ENCODE measurements at places on chromosomes 6 and 20.

DNA sequence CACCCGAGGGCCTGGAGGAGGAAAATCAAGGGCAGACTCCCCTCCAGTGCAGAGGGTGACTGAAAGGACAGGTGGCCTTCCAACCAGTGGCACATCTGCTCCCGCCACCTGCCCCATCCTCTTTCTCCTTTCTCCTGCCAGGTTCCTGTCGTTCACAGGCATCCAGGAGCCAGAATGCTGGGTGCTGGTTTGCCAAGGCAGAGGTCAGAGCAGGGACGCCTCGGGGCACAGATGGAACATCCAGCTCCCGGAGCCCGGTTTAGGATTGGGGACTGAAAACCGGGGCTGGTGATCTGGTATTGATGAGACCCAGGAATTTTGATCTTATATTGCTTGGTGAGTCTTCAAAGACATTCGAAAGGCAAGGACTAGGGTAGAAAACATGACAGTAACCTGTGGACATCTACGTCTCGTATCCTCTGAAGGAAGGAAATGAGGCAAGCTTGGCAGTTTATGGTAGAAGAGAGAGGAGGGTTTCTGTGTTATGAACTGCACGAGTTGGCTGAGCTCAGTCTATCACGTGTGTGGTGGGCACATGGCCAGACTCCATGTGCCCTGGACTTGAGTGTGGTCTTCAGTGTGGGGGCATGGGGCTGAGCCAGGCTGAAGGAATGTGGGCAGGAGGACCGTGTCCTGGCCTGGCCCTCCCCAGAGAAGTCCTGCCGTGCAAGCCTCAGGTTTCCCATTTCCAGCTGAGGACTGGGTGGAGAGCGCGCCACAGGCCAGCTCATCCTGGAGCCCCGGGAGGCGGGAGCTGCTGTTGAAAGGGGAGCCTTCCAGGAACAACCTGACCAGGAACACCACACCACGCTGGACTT, 74.2 kb downstream of the IRF4 start:
- DNase-seq, result no peak

DNA sequence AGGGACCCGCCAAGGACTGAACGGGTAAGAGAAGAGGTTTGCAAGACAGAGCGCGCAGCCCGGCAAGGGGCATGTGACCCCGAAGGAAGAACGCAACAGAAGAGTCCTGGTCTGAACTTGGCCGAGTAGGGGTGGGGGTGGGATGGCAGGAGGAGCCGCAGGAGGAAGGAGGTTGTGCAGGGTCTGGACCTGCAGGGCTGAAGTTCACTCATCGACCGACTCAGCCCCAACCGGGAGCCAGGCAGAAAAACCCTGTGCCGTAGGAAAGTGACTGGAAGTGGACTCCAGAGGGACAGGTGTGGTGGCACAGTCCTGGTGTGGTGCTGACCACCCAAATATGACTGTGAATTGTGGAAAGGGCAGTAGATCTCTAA, 15.2 kb downstream of the ADISSP start:
- no peak for DNase-seq

GRCh38 chr6:168494726-168495125, 53.7 kb downstream of the SMOC2 start:
- DNase-seq, result no peak

GRCh38 chr6:159809149-159809548, 9.1 kb downstream of the PNLDC1 start:
- no peak for DNase-seq

- no peak for DNase-seq
Measured at GRCh38 chr20:62935204-62935967, 2.6 kb upstream of the GID8 start.

DNA sequence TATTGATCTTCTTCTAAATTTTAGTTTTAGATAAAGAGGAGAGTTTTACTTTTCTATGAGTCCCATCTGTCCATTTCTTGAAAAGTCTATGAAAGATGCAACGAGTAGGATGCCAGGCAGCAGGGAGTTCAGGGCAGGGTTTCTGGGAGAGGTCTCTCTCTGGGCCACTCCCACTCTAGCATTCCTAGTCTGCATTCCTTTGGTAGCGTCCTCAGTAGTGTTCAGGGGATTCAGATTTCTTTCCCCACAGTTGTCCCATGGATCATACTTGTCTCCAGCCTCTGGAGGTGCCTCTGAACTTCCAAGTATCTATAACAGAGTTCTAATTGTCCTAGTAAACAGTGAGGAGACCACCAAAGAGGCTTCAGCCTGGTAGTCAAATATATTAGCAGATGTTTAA, 225.3 kb downstream of the RIMS1 start:
- no peak for DNase-seq

GRCh38 chr20:4951299-4951698, 50.0 kb downstream of the SLC23A2 start:
- DNase-seq, result peak; percentile 93

DNA sequence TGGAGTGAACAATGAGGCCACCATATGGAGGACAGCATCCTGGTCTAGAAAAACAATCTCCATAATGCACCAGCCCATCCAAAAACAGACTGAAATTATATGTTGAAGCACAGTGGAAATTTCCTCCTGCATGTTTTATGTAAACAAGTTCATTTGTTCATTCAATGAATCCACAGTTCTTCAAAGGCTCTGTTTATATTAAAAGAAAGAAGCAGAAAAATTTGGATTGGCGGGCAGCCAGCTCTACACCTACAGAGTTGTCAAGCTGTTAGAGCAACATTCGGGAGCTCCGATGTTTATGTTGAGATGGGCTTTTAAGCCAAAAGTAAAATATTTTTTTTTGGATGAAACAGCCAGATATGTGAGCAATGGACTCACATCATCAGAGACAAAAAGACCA, 395.3 kb upstream of the SULF2 start:
- DNase-seq, result peak; percentile 19

DNA sequence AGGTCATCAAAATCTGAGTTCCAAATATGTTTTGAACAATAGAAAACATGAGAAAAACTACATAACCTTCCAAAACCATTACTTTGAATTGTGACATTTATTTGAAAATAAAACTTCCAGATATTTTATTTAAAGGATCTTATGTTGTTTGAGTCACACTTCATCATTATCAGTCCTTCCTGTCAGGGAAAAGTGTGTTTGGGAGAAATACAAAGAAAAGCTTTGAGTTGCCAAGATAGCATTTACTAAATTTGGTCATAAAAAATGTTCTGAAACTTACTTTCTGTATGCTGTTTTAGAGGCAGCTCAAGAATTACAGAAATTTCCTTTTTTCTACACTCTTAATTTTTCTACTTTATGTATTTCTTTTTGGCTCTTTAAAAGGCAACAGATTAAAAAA, 208.2 kb upstream of the RIN2 start:
- DNase-seq, result no peak

DNA sequence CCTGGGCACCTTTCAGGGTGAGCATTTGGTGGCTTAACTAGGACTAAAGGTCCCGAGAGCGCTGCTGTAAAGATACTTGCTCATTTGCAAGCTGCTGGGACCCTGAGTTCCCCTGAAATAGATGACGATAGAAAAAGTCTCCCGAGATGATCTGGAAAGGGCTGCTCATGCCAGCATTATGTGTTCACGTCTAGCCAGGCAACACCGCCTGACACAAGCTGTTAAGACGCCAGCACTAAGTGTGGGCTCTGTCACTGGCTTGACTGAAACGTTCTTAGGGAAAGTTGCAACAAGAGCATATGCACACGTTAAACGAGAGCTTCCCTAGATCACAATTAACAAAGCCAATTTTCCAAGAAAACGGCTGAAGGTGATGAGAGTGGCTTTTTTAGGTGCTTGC, 113.7 kb downstream of the SLC23A2 start:
- DNase-seq, result no peak

GRCh38 chr20:22429175-22430153, 154.9 kb downstream of the FOXA2 start:
- DNase-seq, result no peak
